ENCODE measurements at places on chromosomes 7 and 10. TPM values are rescaled to one million over a fixed set of nuclear protein-coding genes. Genes with fewer than 3 reads are reported as not detected.

The TPST1 gene
- total RNA-seq: 32.6 TPM

The SFR1 gene
- 14.8 TPM for total RNA-seq

The ELN gene
- not detected for total RNA-seq

The C10orf120 gene
- total RNA-seq: not detected

The CCL24 gene
- total RNA-seq: not detected

Measured in hair follicular keratinocyte (primary cell).